ENCODE measurements at places on chromosomes 16 and 17.

- DNase-seq: no peak
Observed at GRCh38 chr17:58507123-58507634, 7.3 kb downstream of the MTMR4 start.

GRCh38 chr17:14427900-14428647, 127.2 kb downstream of the HS3ST3B1 start:
- DNase-seq: peak; percentile 12

DNA sequence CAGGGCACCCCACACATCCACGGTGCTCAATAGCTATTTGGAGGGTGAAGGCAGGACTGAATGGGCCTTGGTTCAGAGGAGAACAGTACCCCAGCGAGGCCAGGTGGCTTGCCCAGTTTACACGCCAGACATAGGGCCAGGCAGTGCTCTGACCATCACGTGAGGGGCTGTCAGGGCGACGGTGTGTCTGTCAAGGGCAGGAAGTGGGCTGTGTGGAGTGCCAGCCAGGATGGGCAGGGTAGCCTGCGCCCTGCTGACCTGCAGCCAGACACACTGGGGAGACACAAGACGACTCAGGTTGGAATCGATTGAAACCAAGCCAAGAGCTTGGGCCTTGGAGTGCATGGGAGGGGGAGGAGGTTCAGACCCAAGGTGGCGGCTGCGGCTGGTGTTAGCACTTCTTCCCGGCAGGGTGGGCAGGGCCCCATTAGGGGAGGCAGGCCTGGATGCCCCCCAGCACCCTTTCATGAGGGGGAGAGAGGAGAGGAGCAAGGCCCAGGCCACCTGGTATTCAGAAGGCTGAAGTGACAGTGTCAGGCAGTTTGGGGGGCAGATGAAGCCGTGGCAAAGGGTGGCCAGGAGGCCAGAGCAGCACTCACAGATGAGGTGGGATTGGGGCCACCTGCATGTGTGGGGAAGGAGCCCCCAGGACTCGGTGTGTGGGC, 68.2 kb downstream of the SREBF1 start:
- DNase-seq: no peak

- DNase-seq: no peak
Observed at GRCh38 chr17:16464303-16465051, 27.5 kb downstream of the LRRC75A start.

DNA sequence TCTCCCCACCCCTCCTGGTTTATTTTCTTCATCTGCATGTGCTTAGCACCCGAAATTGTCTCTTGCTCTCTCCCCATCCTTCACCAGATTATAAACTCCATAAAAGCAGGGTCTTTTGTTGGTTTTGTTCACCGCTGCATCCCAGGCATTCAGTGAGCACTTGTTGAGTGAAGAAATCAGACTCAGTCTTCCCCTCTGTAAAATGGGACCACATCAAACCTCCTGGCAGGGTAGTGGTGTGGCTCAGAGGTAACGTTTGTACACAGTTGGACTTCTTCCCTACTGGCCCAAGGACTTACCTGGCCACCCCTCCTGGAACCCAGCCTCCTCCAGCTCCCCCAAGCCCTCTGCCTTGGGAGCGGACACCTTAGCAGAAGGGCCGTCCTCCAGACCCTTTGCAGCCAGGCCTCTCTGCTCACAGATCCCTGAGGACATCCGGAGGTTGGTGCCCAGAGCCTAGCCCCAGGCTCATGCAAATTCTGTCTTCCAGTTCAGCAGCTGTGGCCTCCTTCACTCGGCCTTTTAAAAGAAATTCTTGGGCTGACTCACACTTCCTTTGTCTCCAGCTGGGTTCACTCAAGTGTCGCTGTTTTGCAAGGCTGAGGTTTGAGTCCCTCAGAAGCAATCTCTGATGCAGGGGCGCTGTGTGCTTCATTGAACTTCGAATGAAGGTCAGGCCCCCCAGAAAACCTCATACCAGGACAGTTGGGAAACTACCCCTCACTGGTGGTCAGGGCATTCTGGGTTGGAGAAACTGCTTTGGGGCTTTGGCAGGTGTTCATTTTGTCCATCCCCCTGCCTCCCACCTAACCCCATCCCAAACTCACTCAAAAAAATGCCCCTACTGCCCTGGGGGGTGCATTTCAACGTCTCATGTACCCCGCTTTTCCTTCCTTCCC, 16.8 kb upstream of the RMI2 start:
- peak; percentile 25 for DNase-seq

DNA sequence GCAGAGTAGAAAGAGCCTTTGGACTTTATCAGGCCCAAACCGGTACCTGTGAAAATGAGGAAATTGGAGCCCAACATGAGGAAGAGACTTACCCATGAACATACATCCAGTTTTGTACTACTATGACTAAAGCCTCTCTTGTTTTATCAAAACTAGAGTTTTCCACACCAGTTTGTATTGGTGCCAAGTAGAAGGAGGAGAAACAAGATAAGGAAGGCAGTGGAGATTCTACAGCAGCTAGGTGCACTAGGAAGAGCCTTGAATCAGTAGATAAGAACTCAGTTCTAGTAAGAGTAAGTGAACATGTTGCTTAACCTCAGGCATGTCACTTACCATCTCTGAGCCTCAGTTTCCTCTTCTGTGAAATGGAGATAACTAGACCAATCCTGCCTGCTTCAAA, 13.7 kb upstream of the TMEM132E start:
- DNase-seq: no peak

GRCh38 chr16:77834635-77835540, 46.5 kb downstream of the VAT1L start:
- DNase-seq: no peak

DNA sequence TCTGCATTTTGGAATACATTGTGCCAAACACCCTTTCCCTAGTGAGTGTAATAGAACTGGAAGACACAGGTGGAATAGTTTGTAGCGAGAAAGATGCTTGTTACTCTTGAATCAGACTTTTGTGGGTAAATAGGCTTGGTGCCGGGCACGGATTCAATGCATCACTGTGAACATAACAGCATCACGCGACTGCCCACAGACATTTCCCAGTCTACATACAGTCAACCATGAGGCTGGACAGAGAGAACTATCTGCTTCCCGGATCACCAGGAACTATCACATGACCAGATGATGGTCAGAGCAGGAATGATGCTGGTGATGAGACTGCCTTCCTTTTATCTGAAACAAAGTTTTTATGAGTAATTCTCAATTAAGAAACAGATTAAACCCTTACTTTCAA, 397 bp upstream of the KRTAP9-2 start:
- DNase-seq: no peak

DNA sequence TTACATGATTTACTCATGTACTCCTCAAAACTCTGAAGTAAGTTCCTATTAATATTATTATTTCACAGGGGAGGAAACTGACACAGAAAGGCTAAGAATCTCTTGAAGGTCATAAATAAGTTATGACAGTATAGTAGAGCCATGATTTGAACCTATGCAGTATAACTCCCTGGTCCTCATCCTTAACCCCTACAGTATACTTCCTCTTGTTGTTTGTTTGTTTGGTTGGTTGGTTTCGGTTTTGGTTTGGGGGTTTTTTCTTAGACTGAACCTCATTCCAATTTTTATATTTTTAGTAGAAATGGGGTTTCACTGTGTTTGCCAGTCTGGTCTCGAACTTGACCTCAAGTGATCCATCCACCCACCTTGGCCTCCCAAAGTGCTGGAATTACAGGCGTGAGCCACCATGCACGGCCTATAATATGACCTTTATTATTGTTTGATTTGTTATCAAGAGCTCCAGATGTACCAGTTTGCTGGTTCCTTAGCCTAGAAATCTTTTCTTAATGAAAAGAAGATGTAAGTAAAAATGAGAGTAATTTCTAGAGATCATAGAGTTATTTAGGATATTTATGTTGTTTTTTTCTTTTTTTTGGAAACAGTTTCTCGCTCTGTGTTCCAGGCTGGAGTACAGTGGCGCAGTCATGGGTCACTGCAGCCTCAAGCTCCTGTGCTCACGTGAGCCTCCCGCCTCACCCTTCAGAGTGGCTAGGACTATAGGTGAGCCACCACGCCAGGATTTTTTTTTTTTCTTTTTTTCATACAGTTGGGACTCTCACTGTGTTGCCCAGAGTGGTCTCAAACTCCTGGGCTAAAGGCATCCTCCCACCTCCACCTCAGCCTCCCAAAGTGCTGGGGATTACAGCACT, 4.8 kb downstream of the PRR11 start:
- no peak for DNase-seq

GRCh38 chr17:1707107-1707506, 3.1 kb downstream of the TLCD2 start:
- no peak for DNase-seq

- peak; percentile 56 for DNase-seq
Observed at GRCh38 chr16:84084570-84085270, 32.0 kb downstream of the MBTPS1 start.

DNA sequence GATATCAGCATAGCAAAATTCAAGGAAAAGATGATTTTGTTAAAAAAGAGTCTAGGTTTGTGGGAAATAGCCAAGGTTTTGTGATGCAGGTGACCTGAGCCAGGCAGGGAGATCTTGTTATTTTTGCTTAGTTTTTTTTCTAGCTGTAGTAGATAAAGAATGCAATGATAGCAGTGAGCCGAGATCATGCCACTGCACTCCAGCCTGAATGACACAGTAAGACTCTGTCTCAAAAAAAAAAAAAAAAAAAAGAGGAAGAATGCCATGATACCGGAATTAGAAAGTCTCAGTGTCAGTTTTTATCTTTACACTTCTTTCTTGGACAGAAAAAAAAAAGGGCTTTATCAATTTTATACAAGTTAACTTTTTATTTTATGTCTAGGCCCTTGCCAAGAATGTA, 27.5 kb downstream of the TMEM238L start:
- no peak for DNase-seq

- DNase-seq: peak; percentile 20
Observed at GRCh38 chr17:66304304-66305174, 2.1 kb downstream of the PRKCA start.

- DNase-seq: no peak
Observed at GRCh38 chr16:71344315-71344905, 14.1 kb upstream of the CALB2 start.

DNA sequence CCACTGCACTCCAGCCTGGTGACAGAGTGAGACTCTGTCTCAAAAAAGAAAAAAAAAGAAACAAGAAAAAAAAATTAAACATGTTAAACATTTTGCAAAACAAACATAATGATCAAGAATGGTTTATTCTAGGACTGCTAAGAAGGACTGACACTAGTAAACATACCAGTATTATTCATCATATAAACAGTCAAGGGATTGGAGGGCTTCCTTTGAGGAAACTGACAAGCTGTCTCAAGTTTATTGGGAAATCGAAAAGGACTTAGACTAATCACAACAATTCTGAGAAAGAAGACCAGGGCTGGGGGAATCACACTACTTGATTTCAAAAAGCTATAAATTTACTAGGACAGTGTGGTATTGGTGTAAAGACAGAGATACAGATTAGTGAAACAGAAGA, 75.5 kb downstream of the MYH10 start:
- no peak for DNase-seq

GRCh38 chr17:58302171-58302918, 21.6 kb upstream of the MPO start:
- no peak for DNase-seq

DNA sequence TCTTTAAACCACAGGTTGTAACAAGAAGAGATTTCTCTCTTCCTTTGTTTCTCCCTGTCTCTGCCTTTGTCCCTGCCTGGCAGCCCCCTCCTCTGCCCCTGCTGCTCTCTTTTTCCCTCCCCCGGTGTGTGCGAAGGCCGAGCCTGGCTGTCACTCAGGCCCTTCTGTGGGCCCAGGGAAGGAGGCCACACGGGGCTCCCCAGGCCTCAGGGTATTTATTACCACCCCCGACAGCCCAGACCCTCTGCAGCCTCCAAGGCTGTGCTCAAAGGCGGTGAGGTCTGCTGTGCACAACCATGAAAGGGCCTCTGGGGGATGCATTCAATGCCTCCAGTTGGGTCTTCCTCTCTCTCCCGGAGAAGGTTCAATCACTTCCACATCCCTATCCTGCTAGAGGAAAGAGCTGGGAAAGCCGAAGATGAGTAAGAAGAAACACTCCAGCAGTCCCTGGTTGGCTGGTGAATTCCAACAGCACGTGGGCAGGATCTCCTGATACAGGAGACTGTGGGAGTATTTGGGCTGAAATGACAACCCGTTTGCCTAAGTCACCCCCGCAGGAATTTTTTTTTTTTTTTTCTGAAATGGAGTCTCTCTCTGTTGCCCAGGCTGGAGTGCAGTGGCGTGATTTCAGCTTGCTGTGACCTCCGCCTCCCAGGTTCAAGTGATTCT, 34.2 kb downstream of the ZNF423 start:
- DNase-seq: no peak

DNA sequence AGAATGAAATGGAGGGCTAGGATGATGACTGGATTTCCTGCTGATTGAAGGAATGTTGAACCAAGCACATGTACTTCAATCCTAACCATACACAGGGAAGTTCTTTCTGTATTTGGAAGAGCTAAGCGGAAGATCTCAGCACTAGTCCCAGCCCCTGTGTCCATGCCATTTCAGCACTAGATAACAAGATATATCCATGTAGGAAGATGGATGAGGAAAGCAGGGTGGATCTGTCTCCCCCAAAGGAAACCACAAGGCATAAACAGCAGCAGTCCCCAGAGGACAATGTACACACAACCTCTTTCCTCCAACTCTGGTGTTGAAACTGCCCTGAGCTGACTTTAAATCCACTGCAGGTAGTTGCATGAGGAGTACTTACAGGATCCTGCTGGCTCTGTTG, 75.1 kb downstream of the GRIN2A start:
- no peak for DNase-seq

DNA sequence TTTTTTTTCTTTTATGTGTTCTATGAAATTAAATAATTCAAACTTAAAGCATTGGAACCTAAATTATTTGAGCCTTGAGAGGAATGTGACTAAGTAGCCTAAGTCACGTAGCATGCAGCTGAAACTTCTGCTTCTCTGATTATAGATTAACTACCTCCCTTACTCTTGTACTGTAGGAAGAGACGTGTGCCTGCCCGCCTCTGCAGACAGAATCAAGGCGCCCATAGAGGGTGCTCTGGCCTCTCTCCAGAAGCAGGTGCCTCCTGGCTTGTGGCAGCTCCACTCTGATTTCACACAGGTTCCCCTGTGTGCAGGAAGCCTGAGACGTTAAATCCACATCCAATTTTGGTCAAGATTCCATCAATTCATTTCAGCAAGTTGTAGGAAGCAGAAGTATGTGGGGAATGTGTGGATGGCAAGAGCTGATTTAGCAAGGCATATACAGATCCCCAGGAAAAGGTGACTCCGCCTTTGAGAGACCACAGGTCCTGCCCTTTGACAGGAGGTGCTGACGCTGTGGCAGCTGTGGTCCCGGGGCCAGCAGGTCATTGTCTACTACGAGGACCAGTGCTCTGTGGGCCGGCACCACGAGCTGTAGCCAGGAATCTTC, 1418.8 kb downstream of the CDH11 start:
- DNase-seq: no peak

GRCh38 chr17:29212681-29213121, 32.5 kb upstream of the MYO18A start:
- no peak for DNase-seq

- no peak for DNase-seq
Observed at GRCh38 chr16:72517154-72517553, 345.2 kb upstream of the PMFBP1 start.

GRCh38 chr17:73840829-73841228, 196.6 kb upstream of the SDK2 start:
- no peak for DNase-seq

GRCh38 chr16:64295466-64295865, 826.4 kb downstream of the CDH11 start:
- no peak for DNase-seq

GRCh38 chr16:1159973-1160772, 7.3 kb downstream of the CACNA1H start:
- DNase-seq: no peak

Data from stimulated activated CD4-positive, alpha-beta T cell treated with anti-CD3 and anti-CD28 coated beads, Interleukin-12 subunit alpha, Interleukin-12 subunit beta, amount 100 ng/mL, for 4 hours (primary cell).